ENCODE measurements at places on chromosomes 11 and 22.

DNA sequence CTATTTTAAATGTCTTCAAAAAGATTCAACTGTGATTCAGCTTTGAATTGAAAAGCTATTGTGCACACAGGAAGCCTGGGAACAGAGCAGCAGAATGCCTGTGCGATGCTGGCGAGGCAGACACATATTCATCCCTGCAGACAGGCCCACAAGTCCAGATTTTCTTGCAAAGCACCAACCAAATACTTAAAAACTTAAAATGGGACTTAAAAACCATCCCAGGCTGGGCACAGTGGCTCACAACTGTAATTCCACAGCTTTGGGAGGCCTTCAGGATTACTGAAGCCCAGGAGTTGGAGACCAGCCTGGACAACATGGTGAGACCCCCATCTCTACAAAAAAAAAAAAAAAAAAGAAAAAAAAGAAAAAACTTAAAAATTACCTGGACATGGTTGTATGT, 122.6 kb upstream of the SERPIND1 start:
- DNase-seq: no peak

- no peak for DNase-seq
Observed at GRCh38 chr11:72637926-72638325, 36.3 kb downstream of the PDE2A start.

DNA sequence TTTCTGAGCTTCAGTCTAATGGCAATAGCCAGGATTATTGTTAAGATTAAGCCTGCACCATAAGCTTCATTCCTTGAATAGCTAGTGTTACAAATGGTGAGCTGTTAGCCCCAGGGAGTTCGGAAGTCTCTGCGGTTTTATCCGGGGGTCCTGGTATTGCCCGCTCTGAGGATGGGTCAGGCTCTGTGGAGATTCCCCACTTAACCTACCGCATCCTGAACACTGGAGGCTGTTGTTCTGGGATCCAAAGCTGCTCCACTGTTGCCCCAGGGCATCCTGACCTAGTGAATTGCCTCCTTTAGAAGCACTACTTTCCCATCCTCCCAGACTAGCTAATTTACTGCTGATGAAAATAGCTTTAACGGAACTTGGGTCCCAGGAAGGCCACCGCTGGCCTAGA, 14.5 kb upstream of the PEX26 start:
- no peak for DNase-seq

- DNase-seq: no peak
Observed at GRCh38 chr22:50303848-50304527, 3.5 kb downstream of the PLXNB2 start.

GRCh38 chr11:64008283-64008913, 22.2 kb downstream of the OTUB1 start:
- no peak for DNase-seq

DNA sequence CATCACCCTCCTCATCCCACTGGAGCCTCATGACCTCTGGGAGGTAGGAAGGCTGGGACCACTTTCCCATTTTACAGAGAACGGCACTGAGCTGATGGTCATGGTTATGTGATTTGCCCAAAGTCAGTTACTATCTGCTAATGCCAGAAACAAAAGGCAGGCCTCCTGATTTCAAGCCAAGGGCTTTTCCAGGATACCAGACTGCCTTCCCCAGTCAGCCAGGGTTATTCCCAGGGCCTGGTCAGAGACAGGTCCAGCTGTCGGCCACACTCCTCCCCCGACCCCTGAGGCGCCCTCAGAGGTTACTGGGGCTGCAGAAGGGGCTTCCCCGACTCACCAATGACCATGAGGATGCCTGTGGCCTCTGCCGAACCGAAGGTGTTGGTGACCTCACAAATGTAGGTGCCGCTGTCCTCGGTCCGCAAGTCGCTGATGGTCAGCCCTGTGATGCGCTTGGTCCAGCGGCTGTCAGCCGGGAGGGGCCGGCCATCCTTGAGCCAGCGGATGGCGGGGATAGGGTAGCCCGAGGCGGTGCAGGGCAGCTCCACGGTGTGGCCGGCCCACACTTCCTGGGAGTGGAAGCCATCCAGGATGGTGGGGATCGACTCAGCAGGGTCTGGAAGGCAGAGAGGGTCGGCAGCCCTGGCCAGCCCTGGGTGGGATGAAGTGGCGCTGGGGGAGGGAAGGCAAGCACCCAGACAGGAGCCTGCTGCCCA, 197.0 kb downstream of the CEP164 start:
- no peak for DNase-seq

DNA sequence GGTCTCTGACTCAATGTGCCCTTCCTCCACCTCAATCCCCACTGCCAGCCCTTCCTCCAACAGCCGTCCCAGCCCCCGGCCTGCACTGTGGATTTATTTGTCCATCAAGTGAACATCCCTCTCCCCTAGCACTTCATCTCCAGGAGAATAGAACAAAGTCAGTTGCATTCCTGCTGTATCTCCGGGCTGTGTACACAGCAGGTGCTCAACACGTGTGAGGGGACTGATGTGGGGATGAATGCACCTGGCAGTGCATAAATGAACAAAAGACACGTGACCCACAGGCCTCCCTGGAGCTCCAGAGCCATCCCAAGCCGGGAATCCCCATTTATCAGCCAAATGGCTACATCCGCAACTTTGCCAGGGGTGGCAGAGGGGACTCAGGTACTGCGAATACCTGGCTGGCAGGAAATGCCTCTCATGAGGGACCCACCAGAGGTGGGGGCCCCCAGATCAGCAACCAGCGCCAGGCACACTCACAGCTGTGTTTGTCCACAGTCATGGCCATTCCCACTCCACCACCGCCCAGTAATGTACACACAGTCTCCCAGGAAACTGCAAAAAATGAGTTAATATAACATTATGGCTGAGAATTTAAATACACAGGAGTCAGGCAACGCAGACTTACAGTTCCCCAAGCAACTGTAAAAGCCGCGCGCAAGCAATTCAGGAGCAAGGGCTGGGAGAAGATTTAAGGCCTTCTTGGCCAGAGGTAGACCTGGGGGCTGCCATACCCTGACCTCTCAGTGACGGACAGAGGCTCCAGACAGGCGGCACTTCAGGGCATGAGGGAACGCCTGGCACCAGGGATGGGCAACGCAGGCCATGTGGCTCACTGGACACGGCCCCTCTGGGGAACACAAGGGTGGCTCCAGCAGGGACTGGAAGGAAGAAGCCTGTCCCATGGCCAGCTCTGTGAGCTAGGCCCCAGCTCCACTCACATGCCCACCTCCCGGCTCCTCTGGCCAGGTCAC, 50.3 kb upstream of the TCF20 start:
- no peak for DNase-seq

DNA sequence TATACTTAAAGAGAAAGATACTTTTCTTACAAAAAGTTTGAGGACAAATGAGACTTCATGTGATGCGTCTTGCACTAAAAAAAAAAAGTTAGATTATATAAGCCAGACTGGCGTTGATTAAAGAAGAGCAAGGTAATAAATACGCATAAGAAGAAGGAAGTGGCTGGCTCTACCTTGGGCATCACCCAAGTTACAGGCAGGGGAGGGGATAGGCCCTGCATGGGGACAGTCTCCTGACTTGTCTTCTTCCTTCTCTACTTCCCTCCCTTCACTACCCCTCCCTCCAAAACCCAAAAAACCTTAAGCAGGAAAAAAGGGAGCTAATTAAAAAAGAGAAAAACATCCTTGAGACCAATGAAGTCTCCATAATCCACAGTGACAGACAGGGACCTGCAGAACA, 22.3 kb upstream of the TMA7B start:
- DNase-seq: no peak

- no peak for DNase-seq
Observed at GRCh38 chr22:41922328-41922727, 4.3 kb downstream of the TNFRSF13C start.

- no peak for DNase-seq
Observed at GRCh38 chr11:128733440-128734102, 39.7 kb downstream of the FLI1 start.

All from DMS79 treated with DMSO at 0.1 percent for 48 hours (cell line).